ENCODE measurements at places on chromosomes 16 and 17.

GRCh38 chr17:68853036-68853435 is 102.2 kb downstream of the ABCA8 start:
- no peak for DNase-seq

DNA sequence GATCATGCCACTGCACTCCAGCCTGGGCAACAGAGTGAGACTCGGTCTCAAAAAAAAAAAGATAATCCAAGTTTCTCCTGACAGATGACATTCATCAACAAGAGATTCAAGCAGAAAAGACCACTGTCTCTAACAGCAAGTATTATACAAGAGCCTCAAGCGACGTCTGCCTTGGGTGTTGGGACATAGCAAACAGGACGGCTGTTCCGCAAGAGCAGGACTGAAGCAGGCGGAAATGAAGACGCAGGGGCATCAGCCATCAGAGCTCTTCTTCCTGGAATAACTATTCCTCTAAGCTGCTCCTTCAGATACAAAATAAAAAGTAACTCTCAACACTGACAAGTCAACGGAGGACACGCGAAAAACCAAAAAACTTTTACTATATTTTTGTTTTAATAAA is 54.0 kb downstream of the ANKRD11 start:
- DNase-seq = no peak

- DNase-seq = no peak
Observed at GRCh38 chr17:9768381-9768934, 22.9 kb downstream of the DHRS7C start.

DNA sequence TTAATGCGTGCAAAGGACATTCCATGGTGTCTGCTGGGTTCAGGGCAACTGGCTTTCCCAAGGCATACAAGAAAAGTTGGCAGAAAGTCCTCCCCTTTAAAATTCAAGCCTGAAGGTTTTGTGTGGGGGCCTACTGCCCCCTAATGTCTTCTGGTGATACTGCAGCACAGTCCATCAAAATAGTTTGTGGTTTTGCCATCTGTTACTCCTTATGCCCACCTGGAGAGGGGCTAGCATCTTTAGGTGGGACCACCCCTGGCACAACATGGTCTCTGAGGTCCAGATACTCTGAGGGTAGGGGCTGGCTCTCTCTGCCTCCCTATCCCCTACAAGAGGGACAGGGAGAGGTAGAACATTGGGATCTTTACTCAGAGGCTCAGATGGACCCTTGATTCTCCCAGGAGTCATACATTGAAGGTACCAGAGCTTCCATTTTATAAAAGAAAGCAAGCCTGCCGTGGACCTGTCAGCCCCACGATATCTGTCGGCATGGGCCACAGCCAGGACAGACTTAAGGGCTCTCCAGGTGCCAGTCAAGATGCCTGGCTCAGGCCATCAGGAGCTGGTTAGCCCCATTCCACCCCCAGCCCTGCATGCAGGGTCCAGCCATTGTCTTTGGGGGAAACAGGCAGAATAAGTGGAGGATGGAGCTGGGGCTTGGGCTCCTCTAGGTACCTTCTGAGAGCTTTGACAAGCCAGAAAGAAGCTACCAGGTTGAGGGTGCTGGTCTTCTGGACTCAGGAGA is 6.3 kb downstream of the ESRP2 start:
- peak; percentile 74 for DNase-seq

GRCh38 chr17:27609611-27610303 is 21.2 kb upstream of the LGALS9 start:
- DNase-seq = no peak

DNA sequence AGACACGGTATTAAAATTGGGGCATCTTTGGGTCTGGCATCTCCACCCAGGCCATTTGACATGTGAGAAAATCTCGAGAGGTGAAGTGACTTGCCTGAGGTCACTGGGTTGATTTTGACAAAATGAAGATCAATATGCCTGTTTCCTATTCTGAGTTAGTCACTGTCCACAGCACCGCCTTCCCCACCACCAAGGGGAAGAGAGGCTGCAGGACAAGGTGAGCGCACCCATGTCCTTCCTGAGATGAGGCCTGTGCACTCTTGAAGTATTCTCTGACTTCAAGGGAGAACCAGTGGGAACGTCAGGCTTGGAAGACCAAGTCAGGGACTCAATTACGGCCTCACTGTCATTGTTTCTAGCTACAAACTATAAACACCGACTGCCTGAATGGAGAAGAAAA is 49.9 kb upstream of the WSB1 start:
- no peak for DNase-seq

DNA sequence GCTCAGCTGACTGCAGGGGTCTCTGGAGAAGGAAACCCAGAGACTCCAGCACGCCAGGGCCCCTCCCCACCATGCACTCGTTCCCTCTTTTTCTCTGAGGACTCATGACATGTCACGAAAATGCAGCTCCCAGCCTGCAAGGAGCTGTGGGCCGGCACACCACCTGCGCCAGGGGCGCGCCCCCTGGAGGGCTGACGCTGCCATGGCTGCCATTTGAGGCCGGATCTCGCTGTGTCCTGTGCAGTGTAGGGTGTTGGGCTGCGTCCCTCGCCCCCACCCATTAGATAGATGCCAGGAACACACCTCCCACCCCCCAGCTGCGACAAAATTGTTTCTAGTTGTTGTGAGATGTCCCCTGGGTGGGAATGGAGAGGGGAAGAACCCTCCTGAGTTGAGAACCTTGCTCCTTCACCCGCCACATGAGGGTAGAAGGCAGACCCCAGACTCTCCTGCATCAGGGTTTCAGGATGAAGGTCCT is 8.2 kb downstream of the SYNGR2 start:
- DNase-seq = peak; percentile 68

DNA sequence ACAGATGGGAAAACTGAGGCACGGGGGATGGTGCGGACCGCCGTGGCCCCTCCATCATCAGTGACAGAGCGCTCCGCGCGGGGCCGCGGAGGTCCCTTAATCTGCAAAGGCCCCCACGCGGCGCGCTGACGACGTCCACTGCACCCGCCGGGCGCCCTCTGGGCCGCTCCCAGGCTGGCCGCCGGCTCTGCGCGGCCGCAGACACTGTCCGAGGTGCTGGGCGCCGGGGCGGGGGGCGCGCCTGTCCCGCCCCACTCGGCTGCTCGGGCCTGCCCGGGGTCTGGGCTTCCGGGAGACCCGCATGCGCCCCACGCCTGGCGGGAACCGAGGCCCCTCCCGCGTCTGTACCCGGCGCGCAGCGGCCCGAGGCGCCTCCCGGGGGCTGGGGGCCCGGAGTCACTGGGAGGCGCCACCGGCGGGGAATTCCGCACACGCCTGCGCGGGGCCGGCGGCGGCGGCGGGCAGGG is 550 bp upstream of the RNF213 start:
- DNase-seq = peak; percentile 89

DNA sequence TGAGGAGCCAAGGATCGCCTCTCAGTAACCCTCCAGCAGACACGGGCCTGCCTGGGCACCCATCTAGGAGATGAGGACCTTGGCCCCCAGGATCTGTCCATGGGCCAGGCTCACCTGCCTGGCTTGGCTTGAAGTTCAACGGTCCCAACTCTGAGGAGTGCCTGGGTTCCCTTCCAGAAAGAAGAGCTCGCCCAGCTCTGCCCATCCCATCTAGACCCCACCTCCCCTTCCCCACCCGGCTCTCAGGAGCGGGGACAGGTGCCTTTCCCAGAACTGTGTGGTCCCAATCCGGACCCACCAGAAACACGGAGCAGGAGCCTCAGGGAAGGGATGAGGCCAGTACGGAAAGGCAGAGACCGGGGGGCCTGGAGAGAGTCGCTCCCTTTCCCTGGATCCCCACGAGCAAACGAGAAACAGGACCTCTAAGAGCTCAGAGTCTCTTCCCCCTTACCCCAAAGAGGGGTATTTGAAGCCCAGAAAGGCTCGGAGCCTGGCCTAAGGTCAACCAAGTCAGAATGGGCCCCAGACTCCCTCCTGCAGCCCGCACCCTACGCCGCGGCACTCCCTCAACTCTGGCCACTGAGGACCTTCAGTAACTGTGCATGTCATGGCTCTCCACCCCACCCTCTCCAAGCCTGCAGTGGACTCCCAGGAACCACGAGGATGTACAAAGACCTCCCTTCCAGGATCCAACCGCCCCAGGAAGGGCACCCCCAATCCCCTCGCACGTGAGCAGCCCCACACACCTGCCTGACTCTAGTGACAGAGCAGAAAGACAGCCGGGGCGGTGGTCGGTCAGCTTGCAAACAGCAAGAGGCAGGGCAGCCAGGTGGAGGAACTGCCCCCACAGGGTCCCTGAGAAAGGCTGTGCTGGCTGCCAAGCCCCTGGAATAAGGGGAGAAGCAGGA is 5.4 kb downstream of the CLUH start:
- no peak for DNase-seq

DNA sequence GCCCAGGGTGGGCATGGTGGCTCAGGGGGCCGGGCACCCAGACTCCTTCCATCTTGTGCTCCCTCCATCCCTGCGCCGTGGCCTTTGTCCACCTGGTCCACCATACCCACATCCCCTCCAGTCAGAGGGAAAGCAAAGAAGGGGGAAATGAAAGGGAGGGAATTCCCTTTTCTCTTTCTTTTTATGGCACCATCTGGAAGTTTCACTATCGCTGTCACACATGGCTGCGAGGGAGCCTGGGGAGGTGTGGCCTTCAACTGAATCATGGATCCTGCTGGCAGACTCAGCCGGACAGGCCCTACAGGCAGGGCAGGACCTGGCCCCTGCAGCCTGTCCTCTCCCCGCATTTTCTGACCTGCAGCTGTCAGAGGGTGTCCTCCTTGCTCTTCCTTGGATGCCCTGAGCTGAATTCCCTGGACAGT is 6.2 kb downstream of the SLC12A3 start:
- DNase-seq = no peak

DNA sequence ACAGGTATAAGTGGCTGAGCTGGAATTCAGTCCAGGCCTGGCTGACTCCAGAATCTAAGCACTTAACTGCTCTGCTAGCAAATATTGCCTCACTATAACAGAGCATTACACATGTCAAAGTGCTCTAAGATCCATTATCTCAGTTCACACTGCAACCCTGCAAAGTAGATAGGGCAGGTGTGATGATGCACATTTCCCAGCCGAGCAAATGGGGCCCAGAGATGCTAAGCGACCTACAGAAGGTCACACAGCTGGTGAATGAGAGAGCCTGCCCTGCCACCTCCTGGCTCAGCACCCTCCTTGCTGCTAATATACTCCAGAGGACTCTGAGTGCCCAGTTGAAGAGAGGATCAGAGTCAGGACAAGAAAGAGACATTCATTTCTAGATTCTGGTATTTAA is 73.6 kb upstream of the CCL1 start:
- no peak for DNase-seq

- DNase-seq = no peak
Observed at GRCh38 chr17:1386265-1386664, 13.8 kb downstream of the YWHAE start.

- no peak for DNase-seq
Observed at GRCh38 chr17:27354491-27355081, 60.7 kb downstream of the WSB1 start.

- DNase-seq = no peak
Observed at GRCh38 chr16:2009164-2009711, 383 bp downstream of the ZNF598 start.

DNA sequence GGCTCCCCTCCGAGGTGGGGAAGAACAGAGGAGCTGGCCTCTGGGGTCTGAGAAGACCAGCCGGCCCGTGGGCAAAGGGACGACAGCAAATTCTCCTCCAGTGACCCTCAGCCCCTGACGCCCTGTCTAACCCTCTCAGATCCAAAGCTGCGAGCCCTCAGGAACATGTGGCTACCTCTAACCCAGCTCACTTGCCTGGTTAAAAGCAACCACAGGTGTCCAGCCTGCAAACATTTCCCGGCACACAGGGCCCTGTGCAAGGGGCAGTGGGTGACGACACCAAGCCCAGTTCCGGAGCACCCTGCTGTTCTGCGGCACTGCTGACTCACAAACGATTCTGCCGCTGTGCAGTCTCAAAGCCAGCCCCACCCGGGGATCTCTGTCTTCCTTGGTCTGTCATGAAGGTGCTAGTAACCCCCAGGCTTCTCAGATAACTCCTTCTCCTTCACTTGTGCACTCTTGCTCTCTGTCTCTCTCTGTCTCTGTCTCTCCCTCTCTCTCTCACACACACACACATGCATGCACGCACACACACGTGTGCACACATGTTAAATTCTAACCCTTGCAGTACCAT is 23.0 kb downstream of the WNT3 start:
- no peak for DNase-seq

- DNase-seq = no peak
Observed at GRCh38 chr17:81447331-81447933, 52.2 kb downstream of the BAHCC1 start.

DNA sequence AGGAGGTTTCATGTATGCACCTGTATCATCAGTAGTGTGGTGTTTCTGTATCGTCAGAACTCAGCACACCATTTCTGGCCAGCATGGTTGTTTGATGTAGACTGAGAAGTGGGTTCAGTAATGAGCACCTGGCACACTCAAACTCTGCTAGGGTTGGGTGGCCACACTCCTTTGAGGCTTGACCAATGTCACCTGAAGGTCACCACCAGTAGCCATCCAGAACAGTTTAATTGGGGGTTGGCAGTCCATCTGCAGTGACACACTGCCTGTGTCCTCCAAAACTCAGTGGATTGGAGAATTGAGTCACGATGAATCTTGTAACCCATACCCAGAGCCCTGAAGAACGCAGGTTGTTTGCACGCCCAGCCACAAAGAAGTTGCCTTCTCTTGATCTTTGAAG is 86.8 kb upstream of the HSBP1 start:
- DNase-seq = no peak

- DNase-seq = no peak
Observed at GRCh38 chr17:68391561-68392268, 65.6 kb downstream of the WIPI1 start.

DNA sequence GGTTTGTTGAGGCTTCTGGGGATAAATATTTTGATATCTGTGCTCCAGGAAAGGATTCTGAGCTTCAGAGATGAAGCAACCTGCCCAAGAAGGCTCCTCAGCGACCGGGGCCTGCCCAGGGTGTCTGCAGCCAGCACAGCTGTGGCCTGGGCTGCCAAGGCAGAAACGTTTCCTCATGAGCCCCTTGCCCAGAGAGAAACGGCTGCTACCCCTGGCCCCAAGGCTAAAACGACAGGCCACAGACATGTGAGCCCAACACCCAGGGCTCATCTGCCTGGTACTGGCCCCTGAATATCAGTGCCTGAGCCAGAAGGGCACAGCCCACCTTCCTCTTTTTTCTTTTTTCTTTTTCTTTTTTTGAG is 45.4 kb upstream of the RASD1 start:
- no peak for DNase-seq

DNA sequence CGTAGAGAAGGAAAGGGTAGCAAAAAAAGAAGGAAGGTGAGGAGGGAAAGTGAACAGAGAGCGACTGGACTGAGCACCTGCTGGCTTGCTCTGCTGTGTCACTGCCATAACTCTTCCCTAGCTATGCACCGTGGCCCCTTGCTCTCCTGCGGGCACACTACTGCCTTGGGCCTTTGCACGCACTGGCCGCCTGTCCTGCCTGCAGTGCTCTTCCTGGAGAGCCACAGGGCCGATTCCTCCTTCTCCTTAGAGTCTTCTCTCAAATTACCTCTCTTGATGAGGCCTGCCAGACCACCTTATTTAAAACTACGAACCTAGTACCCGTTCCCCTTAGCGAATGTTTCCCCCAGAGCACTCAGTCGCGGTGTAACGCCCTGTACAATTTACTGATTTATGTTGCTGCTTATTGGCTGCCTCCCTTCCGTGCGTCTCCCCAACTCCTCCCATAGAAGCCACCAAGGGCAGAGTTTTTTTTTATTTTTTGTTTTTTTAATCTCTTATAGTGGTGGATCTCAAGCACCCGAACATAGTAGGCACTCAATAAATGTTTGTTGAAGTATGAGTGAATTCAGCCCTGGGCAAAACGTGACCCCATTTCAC is 70.3 kb downstream of the RAI1 start:
- no peak for DNase-seq
